ENCODE measurements at places on chromosomes 2 and 18.

GRCh38 chr18:74331404-74331803 lies 15.8 kb downstream of the C18orf63 start:
- DNase-seq: peak; percentile 10

DNA sequence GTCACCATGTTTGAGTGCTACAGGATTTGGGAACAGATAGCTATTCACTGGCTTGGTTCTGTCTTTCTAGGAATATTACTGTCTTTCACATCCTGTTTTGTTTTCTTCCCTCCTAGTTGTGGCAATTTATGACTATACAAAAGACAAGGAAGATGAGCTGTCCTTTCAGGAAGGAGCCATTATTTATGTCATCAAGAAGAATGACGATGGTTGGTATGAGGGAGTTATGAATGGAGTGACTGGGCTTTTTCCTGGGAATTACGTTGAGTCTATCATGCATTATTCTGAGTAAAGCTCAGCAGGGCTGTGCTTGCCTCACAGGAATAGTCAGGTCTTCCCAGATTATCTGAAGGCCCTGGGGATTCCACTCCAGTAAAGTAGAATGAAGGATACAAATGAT lies 98.9 kb downstream of the ABI2 start:
- peak; percentile 81 for DNase-seq

DNA sequence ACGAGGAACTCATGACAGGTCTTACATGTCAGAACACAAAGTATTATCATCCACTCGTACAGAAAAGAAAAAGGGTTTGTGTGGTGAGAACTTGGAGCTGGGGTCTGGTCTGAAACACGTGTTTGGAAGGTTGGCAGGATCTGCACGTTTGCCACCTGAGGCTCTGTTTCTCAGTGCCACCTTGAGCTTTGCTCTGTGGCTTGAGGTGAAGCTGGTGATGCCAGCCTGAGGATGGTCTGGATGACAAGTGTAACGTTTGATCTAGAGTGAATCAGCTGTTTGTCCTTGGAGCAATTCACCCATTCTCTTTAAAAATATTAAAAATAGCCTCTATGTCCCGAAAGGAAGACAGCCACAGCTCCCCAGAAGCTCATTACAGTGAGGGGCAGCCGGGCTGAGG lies 45.4 kb upstream of the KLF11 start:
- no peak for DNase-seq

DNA sequence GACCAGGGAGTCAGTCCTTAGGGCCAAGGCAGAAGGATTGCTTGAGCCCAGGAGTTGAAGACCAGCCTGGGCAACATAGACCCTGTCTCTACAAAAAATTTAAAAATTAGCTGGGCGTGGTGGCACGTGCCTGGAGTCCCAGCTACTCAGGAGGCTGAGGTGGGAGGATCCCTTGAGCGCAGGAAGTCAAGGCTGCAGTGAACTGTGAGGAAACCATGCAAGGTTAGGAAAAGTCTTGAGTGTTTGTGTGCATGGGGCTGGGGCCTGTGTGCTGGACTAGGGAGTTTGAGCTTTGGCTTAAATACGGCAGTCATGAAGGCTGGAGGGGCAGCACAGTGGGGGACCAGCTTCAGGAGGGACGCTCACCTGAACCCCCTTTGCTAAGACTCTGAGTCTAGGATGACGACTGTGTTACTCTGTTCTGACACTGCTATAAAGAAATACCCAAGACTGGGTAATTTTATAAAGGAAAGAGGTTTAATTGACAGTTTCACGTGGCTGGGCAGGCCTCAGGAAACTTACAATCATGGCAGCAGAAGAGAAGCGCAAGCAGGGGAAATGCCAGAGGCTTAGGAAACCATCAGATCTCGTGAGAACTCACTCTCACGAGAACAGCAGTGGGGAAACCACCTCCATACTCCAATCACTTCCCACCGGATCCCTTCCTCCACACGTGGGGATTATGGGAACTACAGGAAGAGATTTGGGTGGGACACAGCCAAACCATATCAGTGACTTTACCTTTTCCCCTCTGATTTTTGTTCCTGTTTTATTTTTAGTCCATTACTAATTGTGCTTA lies 39.4 kb downstream of the GORASP2 start:
- no peak for DNase-seq
